GM23338 (cell line): ENCODE measurements at places on chromosomes 4 and X. TPM values are rescaled to one million over a fixed set of nuclear protein-coding genes. Genes with fewer than 3 reads are reported as not detected.
A peak's percentile ranks its signal among the peaks of the same experiment; 100 is the strongest.

DNA sequence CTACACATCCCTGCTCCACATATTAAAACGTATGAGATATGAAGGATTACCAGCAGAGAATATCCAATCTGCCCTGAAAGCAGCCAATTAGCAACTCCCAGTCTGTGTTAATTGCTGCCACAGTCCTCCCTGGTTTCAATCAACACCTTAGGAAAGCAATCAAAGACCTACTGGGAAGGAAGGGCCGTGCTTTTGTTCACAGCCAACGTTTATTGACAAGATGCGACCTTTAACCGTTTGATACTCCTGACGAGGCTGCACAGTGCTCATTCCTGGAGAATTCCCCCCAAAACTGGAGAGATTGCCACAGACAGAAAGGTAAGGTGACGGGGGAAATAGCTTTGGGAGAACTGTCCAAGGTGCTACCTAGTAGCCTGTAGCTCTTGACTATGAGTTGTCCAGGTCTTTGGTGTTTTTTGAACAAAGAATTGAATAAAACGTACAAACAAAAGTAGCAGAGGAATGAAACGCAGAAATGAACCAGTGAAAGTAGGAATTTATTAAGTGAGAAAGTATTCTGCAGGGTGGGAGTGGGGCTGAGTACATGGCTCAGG lies 596.5 kb downstream of the NLGN4X start:
- peak; percentile 14 for DNase-seq

PDCL2 gene
- 0.35 TPM in 1 of 2 replicates, not detected in the other for total RNA-seq

GRCh38 chr4:123093236-123093635 lies 170.8 kb upstream of the NUDT6 start:
- DNase-seq: no peak

- DNase-seq: peak; percentile 60
Measured at GRCh38 chrX:97639526-97639925, 755.8 kb downstream of the RPA4 start.

GRCh38 chr4:97548943-97549583 lies 594.2 kb downstream of the STPG2 start:
- no peak for DNase-seq

DNA sequence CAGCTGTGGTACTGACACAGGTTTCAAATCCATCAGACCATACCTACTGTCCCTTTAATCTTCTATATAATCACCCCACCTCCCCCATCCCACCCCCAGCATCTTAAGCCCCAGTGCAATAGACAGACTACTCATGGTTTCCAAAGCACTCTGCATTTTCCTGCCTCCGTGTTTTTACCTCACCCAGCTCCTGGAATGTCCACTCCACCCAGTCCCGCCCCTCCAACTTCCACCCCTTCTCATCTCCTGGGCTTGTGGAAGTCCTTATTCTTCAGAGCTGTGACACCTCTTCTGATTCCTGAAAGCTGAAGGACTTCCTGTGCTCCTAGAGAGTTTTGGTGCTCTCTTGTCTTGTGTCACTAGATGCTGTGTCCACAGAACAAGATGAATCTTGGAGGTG lies 94.3 kb downstream of the EFNB1 start:
- no peak for DNase-seq

ARHGAP6 gene
- 0.59 and 0.78 TPM in 2 replicates for total RNA-seq

DNA sequence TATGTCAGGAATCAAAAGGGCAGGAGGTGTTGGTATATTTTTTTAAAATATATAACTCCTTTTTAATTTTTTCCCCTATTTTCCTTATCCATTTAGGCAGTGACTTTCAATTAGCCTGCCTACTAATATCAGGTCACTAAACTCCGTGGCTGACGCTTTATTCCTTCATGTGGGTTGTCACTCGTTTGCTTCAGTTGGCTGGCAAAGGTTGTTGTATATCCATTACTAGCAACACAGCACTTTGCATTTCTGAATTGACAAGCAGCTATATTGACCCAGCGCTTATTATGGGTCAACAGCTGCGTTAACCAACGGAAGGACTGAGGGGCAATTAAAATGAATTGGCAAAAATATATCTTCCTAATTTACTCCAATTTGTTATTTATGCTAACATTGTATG lies 87.7 kb downstream of the ARX start:
- DNase-seq: no peak

DNA sequence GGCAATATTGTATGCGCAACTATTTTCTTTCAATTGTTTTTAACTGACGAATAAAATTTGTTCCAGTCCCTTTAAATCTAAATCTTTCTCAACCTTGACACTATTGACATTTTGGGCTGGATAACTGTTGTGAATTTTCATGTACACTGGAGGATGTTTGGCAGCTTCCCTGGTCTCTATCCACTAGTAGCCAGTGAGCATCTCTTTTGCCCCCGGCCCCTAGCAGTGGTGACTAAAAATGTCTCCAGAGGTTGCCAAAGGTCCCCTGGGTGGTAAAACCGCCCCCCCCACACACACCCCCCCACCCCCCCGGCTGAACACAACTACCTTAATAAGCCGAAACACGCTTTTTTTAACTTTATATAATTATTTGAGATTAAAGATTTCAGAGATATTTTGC lies 514 bp downstream of the FANCB start:
- peak; percentile 1 for DNase-seq
